ENCODE measurements at places on chromosomes 11 and 22.

GRCh38 chr22:38754751-38755154, 1.0 kb downstream of the SUN2 start:
- no peak for DNase-seq

GRCh38 chr22:39906207-39906606, 5.3 kb downstream of the GRAP2 start:
- DNase-seq, result no peak

DNA sequence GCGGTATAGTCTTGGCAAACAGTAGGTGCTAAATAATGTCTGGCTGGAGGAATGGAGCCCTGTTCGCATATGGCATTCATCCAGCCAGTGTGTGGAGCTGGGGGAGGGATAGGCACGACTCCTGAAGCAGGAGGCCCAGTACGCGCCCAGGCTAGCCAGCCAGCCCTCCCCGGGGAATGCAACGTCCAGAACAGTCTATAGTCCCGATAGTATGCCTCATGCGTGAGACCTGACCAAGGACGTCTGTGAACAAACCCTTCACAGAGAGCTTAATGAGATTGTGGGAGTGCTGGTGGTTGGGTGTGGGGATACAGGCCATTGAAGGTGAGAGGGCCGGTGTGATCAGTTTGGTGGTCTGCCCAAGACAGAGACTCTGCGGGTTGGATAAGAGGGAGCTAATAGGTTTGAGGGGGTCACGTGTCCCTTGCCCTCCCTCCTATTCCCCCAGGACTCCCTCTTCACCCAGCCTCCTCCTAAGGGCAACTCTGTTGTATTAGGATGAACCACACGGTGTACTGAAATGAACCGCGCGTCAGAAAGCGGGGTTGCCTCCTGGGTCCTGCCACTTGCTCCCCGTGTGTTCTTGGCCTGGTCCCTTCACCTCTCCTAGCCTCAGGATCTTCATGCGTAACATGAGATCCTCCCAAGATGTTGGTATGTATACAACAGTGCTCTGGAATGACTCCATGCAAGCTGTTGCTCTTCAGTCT, 987 bp upstream of the GRIK4 start:
- no peak for DNase-seq

GRCh38 chr11:2508793-2509192, 64.0 kb downstream of the KCNQ1 start:
- no peak for DNase-seq

DNA sequence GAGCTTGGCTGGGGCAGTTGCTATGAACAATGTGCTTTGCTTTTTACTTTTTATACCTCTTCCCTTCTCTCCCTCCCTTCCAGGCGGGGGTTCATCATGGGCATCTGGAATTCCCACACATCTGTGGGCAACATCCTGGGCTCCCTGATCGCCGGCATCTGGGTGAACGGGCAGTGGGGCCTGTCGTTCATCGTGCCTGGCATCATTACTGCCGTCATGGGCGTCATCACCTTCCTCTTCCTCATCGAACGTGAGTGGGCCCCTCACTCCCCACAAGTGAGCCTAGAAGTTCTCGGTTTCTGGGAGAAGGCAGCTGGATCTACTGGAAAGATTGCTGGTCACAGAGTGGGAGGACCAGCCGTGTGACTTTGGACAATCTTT, 17.4 kb downstream of the SLC37A2 start:
- DNase-seq, result no peak

DNA sequence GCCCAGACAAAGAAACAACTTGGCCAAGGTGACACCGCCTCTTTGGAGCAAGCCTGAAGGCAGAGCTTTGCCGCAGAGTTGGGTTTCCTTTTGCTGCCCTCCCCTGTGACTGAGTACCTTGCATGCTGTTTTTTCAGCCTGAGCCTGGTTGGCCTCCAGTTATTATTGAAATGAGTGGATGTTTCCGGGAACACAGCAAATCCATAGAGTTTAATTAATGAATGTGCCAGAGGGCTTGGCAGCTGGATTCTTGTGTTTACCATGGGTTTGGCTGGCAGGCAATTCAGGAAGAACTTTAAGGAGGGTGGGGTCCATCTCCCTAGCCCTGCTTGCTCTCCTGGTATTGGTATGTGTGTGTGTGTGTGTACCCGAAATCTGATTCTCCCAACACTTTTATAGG, 65.6 kb upstream of the CRYBB3 start:
- DNase-seq, result no peak

GRCh38 chr11:120200677-120201076, 10.2 kb upstream of the OAF start:
- DNase-seq, result no peak

DNA sequence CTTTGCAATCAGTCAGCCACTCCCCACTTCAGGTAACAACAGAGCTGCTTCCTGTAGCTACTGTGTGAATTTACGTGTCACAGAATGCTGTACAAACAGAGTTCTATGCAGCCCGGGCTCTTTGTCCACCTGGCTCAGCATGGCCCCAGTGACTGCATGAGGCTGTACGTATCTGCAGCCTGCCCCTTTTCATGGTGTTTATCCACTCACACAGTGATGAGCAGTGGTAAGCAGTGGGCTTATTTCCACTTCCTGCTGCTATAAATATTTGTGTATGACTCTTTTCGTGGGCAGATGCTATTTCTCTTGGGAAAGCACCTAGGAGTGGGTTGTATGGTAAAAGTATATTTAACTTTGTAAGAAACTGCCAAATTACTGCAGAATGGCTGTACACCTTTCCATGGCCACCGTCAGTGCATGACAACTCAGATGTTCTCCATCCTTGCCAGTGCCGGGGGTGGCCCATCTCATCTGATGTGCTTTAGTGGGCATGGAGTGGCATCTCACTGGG, 43.3 kb downstream of the MYEOV start:
- no peak for DNase-seq

DNA sequence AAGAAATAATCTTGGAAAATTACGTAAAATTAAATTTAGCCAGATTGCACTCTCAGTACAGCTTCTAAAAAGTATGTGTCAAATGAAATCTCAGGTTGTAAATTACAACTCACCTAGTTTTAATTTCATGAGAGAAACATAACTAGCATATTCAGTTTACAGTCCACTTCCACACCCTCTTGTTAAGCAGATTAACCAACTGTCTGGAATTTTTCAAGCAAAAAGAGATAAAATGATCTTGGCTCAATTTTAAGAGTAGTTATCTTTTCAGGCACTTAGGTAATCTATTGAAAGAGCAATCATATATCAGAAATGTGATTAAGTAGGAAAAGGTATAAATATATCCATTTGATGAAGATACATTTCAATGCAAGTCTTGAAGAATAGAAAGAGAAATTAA, 928.4 kb upstream of the CCDC90B start:
- no peak for DNase-seq
